ENCODE measurements at places on chromosomes 11 and 22.

DNA sequence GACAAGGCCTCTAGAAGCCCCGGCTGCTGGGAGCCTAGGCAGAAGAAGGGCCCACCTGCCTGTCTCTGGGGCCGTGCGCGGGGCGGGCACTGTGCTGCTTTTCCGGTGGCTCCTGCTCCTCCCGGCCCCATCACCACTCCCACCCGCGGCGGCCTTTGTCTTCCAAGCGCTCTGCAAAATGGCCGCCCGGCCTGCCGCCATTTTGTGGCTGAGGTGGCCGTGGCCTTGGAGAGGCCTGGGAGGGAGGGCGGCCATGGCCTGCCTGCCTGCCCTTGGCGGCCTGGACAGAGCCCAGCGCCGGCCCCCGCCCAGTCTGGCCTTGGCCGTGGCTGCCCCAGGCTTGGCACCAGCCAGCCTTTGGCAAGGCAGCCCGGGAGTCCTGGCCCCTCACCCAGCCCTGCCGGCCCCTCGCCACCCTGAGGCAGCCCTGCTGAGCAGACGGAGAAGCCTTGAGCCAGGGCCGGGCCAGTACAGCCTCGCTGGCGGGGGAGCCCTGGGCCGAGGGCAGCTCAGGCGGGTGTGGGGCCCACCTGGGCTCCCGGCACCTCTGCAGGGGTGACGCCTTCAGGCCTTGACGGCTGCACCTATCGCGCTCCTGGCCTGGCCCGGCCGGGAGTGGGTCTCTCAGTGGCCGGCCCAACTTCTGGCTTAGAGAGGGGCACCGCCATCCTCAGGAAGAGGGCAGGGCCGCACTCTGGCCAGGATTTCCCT is 46.0 kb upstream of the PPARA start:
- DNase-seq = no peak

GRCh38 chr11:69270941-69271340 is 23.0 kb upstream of the MYEOV start:
- no peak for DNase-seq

GRCh38 chr11:30652801-30653200 is 66.6 kb upstream of the MPPED2 start:
- no peak for DNase-seq

GRCh38 chr22:49420651-49421050 is 407.0 kb downstream of the BRD1 start:
- DNase-seq = no peak

DNA sequence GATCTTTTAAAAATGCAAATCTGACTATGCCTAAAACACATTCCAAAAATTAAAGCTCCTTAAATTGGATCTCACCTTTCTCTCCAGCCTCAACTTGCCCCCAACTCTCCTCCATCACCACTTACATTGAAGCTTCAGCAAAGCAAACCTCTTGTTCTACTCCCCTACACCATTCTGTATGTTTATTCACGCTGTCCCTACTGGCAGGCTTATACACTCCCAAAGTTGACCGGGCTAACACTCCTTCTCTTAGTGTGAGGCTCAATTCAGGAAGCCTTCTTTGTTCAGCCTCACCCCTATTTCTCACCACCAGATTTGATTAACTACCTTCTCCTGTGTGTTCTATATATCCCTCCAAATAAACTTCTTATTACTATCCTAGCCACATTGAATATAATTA is 1.8 kb upstream of the GDPD4 start:
- DNase-seq = no peak
